CD4-positive, alpha-beta T cell treated with Interleukin-6 for 4 hours (primary cell): ENCODE measurements at places on chromosomes 7 and 10.

GRCh38 chr10:113965077-113965476 lies 78.6 kb upstream of the ADRB1 start:
- no peak for DNase-seq

- no peak for DNase-seq
Measured at GRCh38 chr10:85598646-85599045, 767.9 kb downstream of the GRID1 start.

DNA sequence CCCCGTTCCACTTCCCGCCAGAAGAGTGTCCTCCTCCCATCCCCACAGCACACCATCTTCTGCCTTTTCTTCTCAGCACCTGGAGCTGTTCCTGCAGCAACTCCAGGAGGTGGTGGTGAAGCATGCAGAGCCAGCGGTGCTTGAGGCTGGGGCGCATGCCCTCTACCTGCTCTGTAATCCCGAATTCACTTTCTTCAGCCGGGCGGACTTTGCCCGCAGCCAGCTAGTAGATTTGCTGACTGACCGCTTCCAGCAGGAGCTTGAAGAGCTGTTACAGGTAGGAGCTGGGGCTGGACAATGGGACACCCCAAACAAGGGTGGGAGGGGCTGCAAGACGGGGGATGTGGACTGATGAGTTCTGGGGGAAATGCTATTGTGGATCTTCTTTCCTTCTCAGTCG lies 19.1 kb upstream of the PVRIG start:
- no peak for DNase-seq

GRCh38 chr7:45267262-45267661 lies 109.7 kb downstream of the RAMP3 start:
- DNase-seq, result no peak

DNA sequence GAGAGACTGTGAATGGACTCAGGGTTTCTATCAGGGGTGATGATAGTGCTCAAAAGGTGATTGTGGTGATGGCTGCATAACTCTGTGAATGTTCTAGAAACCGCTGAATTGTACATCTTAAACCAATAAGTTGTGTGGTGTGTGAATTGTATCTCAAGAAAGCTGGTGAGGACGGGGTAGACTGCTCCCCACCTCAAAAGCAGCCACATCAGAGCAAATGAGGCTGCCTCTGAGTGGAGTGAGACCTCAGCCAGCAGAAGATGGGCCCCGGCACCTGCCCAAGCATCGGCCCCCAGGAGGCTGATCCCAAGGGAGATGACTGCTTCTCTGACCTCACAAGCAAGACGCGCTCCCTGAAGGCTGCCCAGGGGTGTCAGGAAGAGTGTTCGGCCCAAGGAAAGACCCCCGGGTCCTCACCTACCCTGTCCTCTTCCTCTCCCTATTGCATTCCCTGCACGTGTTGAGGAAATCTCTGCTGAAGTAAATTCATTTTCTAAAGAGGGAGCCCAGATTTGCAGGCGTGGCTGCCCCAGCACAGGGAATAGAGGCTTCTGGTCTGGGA lies 279.3 kb upstream of the SHH start:
- no peak for DNase-seq

DNA sequence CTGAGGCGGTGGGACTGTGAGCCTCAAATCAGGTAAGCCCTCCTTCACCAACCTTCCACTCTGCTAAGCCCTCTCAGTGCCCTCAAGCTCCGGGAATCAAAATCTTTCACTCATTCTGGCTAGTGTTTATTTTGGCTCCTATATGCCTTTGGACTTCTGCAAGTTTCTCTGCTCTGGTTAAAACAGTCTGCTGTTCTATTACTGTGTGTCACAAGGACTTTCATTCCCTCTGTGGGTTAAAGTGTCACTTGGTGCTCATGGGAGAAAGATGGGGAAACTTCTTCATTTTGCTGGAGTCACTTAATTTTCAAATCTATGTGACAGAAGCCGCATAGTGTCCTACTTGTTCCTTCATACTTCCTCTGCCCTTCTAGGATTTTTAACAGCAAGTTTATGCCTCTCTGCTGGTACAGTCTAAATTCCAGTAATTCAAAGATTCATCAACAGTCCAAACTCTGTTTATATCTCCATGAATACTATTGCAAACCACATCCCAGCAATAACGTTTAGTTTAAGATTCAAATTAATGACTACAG lies 61.3 kb downstream of the CD36 start:
- DNase-seq, result no peak

- no peak for DNase-seq
Measured at GRCh38 chr7:143978585-143978984, 21.5 kb upstream of the OR6B1 start.

- DNase-seq, result no peak
Measured at GRCh38 chr10:132422903-132423825, 26.2 kb downstream of the PWWP2B start.

DNA sequence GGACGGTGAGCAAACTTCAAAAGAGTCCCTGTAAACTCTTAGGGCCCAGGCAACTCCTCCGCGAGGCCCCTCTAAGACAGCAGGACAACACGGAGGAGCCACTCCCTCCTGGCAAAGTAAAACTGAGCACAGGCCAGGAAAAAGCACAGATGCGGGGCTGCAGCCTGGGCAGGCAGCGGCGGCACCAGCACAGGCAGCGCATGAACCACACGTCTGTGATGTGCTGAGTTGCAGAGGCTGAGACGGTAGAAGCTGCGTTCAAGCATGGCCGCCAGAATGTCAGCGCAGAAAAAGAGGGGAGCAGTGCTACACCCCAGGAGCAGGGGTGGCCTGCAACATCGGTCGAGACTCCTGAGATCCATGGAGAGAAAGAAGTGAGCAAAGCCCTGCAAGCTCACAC lies 46.1 kb upstream of the STK17A start:
- DNase-seq, result no peak

DNA sequence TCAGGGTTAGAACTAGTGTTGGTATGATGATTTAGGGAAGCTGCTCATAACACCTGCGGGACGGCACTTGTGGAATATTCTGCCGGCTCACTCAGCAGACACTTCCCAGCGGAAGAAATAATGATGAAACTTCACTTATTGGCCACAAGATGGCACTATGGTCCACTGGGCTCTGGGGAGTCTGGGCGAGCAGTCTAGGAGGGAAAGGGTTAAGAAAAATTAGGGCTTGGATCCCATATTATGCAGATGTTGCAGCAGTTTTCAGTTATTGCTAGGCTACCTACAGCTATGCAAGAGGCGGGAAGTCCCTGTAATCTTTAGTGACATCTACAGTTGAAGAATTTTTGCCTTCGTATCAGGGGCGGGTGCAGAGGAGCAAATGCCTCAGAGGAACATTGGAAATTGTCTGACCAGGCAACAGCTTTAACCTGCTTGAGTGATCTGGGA lies 238.7 kb upstream of the PRSS58 start:
- peak; percentile 33 for DNase-seq
